ENCODE measurements at places on chromosomes 4 and X. TPM values are rescaled to one million over a fixed set of nuclear protein-coding genes. Genes with fewer than 3 reads are reported as not detected.

The LIMCH1 gene
- total RNA-seq: 24.1 TPM

The XAGE1A gene
- not detected for total RNA-seq

The ASB12 gene
- total RNA-seq: not detected

The BGN gene
- total RNA-seq: 22.9 TPM

The PDLIM3 gene
- total RNA-seq: 78.9 TPM

The SERTM2 gene
- total RNA-seq: not detected

The MAGED1 gene
- 85.8 TPM for total RNA-seq

The HERC6 gene
- total RNA-seq: 5.9 TPM

The CTAG1B gene
- total RNA-seq: not detected

The IGFBP7 gene
- 322 TPM for total RNA-seq

The GABRA4 gene
- total RNA-seq: not detected

The PLAC8 gene
- 0.33 TPM for total RNA-seq

The MAGIX gene
- total RNA-seq: 0.59 TPM

The IQCM gene
- total RNA-seq: not detected

The TGIF2LX gene
- not detected for total RNA-seq

The MAGEA10 gene
- not detected for total RNA-seq

The MAGEE1 gene
- 0.56 TPM for total RNA-seq

The IL9R gene
- 0.07 TPM for total RNA-seq

The XAGE3 gene
- not detected for total RNA-seq

The XK gene
- under 0.01 TPM for total RNA-seq

The TMEM144 gene
- total RNA-seq: 3.4 TPM

The SCML2 gene
- total RNA-seq: 2.6 TPM

The NUDT10 gene
- 0.81 TPM for total RNA-seq

The CT45A5 gene
- total RNA-seq: not detected
